Large intestine (tissue), 12 donors: ENCODE measurements at places on chromosomes 3 and 15. TPM values are rescaled to one million over a fixed set of nuclear protein-coding genes. Genes with fewer than 3 reads are reported as not detected.

DGKG gene
- polyA plus RNA-seq: 4.8 TPM

PCYT1A gene
- 54.4 TPM for polyA plus RNA-seq

NANOGP8 gene
- 0.30 TPM for polyA plus RNA-seq

OSBPL10 gene
- polyA plus RNA-seq: 12.4 TPM

TMF1 gene
- 43.3 TPM for polyA plus RNA-seq

DPH3 gene
- 30.0 TPM for polyA plus RNA-seq

STXBP5L gene
- 0.84 TPM for polyA plus RNA-seq

IGF1R gene
- 22.5 TPM for polyA plus RNA-seq

HES1 gene
- polyA plus RNA-seq: 53.9 TPM

MYL3 gene
- 6.7 TPM for polyA plus RNA-seq
